ENCODE measurements at places on chromosomes 4 and X.

DNA sequence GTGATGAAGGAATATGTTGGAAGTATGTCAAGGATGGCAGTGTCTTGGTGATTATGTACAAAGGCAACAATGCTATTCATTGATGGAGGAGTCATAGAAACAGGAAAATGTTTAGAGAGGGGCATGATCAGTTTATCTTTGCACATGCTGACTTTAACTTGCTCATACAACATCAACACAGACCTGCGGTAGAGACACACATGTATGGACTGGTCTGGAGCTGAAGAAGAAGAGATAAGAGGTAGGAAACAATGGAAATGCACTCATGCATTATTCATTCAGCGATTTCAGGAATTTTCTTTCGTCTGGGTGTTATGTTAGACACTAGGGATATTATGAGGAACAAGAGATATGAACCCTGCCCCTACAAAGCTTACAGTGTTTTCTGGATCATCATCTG, 1252.3 kb upstream of the TENM3 start:
- DNase-seq, result no peak

DNA sequence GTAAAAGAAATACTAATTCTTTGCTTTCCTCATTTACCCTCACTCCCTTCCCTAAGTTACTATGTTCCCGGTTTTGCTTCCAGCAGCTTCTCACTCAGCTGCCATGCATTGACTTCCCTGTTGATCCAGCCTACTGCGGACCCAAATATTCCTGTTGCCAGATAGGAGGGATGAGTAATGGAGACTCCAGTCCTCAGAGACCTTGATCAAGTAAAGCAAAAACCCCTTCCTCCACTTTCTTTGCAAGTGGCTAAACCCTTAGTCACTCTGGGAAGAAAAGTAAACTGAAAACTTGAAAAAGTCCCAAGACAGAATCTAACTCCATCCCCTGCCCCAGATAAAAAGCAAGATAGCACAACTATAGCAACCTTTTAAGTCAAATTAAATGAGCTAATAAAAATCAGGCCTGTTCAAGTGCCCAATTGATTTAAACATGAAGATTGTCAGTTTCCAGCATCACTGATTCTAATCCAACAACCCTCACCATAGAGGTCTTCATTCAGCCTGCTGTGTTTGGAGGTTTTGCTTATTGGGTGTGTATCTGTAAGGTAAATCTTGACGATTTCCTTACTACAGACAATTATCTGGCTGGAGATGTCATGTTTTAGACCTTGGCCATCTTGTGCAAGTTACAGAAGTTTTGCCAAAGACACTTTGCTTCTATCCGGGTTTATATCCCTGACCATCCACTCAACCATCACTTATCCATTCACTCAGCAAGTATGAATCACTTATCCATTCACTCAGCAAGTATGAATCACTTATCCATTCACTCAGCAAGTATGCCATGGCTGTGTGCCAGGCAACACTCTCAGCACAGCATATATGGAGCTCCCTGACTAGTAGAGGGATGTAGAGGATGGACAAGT, 17.6 kb downstream of the FGFBP1 start:
- DNase-seq, result peak; percentile 95

DNA sequence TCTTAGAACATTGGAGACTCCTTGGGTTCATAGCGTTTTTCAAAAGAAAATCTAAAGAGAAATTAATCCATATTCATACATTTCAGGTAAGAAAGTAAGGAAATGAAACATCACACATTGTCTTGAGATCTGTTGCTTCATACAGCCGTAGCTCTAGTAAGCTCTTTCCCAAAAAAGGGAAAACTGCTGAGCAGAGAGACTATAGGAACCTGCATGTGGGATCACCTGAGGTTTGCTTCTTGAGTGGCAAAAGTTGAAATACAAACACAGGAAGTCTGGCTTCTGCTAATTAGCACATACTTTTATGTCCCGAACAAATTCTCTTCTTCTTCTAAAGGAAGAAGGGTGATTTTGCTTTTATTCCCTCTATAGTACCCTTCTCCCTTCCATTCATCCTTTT, 57.7 kb downstream of the MRPL1 start:
- no peak for DNase-seq

DNA sequence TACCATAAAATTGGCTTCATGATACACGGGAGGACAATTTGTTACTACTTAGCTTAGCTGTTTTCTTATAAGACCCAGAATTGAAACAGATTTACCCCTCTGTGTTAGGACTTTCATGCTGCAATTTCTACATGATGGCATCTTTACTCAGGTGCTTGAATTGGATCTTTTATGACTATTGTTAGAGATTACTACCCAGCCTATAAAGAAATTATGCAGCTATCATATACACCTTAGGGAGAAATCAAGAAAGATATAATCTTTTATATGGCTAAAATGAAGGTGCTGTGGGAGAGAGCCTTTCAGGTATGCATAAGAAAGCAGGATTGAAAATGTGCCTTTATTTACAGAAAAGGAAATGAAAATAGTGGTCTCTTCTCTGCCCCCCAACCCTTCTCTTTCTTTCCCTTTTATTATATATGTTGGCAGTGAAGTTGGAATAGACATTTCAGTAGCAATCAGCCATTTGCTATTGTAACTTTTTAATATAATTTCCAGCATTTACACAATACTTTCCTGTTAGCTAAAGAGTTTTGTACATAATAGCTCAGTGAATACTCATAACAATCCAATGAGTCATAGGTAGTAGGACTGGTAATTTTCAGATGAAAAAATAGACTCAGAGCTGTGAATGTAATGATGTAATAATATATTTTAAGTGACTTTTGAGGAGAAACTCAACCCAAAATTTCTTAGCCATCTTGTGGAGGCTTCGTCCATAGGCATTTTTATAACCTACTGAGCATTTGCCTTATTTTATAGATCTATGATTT, 311.8 kb downstream of the ADGRL3 start:
- DNase-seq, result no peak

GRCh38 chr4:185343726-185344581, 51.8 kb downstream of the LRP2BP start:
- peak; percentile 67 for DNase-seq

DNA sequence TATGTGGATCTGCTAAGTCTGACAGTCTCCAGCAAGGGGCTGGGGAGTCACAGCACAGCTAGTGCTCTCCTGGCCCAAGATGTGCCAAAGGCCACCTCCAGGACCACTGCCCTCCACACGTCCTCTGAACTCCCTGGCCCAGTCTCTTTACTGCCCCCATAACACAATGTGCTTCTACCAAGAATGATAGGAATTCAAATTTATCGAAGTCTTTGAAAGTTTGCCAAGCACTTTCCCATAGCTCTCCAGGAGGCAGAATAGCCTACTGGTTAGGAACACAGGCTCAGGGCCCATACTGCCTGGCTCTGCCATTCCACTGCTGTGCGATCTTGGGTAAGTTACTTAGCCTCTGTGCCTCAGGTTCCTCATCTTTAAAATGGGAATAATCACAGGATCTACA, 86.7 kb downstream of the NHSL2 start:
- DNase-seq, result no peak

DNA sequence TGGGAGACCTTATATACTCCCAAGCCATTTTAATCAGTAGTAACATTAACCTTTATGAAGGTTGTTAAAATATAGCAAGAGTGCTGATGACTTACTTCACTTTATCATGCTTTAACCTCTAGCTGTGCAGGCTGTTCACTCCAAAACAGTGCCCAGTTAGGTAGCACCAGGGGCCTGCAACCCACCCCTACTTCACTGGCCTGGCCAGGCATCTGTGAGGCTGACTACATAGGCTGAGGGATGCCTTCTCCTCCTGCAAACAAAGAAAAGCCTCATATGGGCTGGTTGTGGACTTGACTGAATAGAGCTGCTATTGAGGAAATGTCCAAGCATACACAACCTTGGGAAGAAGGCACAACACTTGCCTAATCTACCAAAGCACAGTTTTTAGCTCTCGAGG, 172.8 kb downstream of the SHROOM3 start:
- no peak for DNase-seq

DNA sequence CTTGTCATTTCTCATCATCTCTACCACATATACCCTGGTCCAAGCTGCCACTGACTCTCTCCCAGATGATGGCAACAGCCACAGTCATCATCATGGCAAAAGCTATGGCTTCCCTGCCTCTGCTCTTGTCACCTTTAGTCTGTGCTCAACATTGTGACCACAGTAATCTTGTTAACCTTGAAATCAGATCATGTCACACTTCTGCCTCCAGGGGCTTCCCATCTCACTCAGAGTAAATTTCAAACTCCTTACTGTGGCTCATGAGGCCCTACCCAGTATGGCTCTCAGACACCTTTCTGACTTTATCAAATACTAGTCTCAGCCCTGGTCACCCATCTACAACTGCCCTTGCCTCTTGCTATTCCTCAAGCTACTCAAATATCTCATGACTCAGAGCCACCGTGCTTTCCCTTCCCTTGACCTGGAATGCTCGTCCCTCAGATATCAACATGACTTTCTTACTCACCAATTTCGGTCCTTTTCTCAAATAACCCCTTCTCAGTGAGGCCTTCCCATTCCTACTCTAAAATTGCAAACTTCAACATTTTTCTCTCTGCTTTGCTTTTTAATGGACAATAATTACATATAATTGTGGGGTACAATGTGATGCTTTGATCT, 41.1 kb upstream of the STIM2 start:
- DNase-seq, result no peak

- no peak for DNase-seq
Observed at GRCh38 chr4:79050541-79050880, 111.3 kb upstream of the PAQR3 start.

GRCh38 chr4:35643661-35644060, 600.7 kb downstream of the ARAP2 start:
- DNase-seq, result no peak

- no peak for DNase-seq
Observed at GRCh38 chrX:120549483-120550452, 11.0 kb downstream of the CUL4B start.

DNA sequence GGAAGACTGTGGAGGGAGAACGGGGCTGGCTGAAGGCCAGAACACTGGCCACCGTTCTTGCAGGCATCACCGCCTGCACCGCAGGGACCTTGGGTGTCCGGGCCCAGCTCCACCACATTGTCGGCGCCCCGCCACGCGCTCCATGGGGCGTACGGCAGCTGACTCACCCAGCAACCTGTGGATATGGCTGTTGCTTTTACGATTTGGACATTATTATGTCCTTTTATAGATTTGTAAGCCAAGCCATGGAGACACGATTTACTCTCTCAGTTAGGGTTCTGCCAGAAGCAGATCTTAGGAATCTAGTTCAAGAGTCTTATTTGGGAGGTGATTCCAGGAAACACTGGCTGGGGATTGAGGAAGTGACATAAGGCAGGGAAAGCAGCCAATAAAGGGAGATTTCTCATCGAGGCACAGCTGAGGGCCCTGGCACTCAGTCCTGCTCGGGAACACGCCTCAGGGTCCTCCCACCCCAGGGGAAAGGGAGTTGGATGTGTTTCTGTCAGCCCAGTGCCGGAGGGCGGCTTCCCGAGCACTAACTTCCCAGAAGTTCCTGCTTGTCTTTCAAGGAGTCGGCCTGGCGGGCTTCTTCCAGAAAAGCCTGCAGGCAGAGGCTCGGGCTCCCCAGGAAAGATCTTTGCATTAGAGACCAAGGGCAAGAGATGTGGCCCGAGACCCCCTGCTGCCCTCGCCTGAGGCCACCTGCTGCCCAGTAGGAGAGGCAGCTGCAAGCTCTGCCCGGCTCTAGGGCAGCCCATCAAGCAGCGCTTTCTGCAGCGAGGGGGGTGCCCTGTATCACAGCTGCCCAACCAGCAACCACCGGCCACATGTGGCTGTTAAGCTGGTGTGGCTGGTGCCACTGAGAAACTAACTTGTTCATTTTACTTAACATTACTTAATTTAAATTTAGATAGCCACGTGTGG, 52.9 kb downstream of the CRMP1 start:
- DNase-seq, result no peak

DNA sequence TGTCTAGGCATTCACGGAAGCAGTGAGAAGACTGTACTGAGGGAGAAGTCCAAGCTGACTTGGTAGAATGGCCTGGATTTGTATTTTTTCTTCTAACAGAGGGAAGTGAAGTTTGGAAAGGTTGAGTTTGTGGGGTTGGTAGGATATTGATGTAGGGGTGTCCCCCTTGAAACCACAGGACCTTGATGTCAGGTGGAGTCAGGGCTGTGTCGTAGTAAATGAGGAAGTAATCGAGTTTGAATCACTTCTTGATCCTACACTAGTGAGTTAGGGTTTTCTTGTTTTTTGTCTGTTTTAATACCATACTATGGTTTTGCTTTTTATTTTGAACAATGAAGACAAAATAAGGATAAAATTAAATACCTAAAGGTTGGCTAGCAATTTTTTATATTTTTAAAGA, 30.1 kb upstream of the ANAPC4 start:
- no peak for DNase-seq

GRCh38 chr4:146243141-146243882, 29.0 kb downstream of the REELD1 start:
- peak; percentile 42 for DNase-seq

DNA sequence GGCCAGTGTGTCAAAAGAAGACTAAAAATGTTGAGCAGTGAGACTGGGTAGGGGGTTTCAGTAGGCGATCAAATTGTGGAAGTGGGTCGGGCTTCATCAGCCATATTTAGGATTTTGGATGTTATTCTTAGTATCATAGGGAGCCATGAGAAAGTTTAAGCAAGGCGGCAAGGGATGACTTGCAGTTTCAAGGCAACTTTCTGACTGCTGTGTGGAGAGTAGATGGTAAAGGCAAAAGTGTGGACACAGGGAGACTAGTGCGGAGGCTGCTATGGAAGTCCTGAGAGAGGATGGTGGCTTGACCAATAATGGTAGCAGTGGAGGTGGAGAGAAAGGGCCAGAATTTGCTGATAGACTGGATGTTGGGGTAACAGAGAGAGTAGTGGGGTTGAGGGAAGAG, 15.4 kb downstream of the GK start:
- no peak for DNase-seq

DNA sequence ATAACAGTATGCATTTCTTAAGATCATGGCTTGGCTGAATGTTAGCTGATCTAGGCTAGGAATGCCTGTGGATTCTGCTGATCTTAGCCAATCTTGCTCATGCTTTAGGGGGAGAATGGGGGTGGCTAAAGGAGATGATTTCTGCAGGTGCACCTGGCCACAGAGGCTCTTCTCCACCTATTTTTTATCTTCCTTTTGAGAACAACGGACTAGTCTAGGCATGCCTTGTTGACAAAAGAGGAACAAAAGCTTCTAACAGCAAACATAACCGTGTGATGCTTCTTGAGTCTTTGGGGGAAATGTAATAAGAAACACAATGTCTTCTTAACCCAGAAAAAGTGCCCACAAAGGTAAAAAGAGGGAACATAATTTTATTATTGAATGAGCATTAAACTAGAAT, 743.5 kb downstream of the ARAP2 start:
- DNase-seq, result no peak

DNA sequence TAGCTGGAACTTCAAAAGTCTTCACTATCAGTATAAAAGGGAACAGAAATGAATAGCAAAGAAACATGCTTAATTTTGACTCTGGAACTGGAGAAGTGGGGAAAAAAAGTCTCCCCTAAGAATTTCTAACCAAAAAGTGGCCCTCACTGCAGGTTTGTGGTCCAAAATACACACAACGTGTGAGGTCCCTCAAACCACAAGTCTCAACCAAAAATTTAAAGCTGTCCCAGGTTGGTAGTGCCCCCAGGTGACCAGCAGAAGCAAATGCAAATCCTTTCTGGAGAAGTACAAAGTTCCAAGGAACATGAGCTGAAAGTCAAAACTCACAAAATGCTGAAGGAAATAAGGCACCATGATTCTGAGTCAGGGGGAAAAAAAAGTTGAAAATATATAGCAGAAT, 23.6 kb upstream of the VAMP7 start:
- no peak for DNase-seq

- no peak for DNase-seq
Observed at GRCh38 chr4:155667222-155667567, 547 bp downstream of the GUCY1A1 start.

- no peak for DNase-seq
Observed at GRCh38 chr4:88752754-88753153, 55.1 kb upstream of the NAP1L5 start.

- peak; percentile 26 for DNase-seq
Observed at GRCh38 chrX:38220415-38221390, at the start of gene SRPX. Gene SRPX (minus strand): TSS chrX:38220871. CDS start chrX:38220792, 79 bp downstream.
